ENCODE measurements at places on chromosomes 11 and 22.
A peak's percentile ranks its signal among the peaks of the same experiment; 100 is the strongest.

DNA sequence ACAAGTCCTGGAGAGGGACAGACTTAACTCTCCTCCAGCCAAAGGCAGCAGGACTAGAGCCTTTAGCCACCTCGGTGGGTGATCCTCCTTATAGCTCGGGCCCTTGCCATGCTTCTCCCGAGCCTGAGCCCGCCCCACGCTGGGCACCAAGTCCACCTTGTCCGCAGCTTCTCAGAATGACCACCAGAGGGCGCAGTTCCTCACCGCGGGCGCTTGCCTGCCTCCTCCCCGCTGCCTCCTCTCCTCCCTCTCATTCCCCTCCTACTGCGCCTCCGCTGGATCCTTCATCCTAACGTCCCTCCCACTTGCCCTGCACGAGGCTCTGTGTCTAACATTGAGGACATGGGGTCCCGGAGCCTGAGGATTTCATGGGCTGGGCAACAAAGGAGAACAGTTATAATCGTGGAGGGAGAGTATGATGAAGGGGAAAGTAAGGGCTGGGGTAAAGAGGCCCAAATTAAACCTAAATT lies 11.3 kb upstream of the MOGAT2 start:
- peak; percentile 24 for DNase-seq

DNA sequence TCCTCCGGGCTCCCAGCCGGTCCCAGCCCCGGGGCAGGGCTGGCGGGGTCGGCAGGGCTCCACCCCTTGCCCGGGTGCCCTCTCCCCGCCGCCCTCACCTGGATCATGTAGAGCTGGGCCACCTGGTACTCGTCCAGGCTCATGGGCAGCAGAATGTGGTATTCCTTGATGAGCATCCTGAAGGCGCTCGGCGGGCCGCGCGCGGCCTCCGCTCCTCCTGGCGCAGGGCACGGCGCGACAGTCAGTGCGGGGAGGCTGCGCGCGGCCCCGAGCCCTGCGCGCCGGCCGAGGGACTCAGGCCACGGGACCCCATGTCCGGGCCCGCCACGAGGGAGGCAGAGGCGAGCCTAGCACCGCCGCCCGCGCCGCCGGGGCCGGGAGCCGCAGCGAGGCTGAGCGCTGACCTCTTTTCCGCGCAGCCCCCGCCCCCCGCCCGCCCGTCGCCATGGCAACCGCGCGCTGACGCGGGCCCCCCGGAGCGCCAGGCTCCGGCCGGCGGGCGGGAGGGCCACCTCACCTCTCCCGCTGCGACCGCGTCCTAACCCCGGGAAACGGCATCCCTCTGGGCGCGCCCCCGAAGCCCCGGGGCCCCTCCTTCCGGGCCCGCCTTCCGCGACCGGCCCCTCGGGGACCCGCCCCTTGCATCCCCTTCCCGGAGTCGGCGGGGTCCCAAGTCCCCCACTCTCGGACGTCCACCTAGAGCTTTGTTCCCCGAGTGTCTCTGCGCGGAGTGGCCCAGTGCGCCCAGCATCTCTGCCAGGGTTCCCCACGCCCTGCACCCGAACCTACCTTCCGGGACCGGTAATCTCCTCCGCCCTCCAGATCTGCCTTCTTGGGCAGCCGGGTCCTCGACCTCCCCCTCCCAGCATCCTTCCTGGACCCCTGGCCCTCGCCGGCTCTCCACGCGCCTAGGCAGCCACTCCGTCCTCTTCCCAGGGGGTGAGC lies 886 bp downstream of the PITPNM1 start:
- DNase-seq, result no peak

GRCh38 chr11:75815345-75816168 lies 547 bp downstream of the UVRAG start:
- no peak for DNase-seq

DNA sequence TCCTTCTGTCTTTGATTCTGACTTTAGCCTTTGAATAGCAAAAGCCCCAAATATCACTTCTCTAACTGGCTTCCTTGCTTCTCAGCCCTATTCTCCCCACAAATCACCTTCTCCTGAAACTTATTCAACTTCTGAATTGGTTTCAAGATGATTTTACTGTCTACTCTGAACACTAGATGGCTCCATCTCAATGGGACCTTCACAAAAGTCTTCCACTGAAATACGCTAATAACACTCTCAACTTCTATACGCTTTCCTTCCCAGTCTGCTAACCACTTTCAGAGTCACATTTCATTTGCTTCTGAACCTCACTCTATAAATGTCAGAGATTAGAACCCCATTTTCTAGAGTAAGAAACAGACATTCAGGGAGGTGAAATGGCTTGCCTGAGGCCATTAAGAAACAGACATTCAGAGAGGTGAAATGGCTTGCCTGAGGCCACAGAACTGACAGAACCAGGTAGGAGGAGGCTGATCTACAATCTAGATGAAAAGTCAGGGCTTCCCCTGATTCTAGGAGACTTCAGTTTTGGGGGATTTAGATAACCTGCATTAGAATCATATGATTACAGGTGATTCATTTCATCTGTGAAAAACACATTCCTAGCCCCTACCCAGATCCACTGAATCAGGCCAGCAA lies 20.6 kb downstream of the MORC2 start:
- no peak for DNase-seq

Data from GM12864 (cell line).